Endothelial cell (in vitro differentiated cells): ENCODE measurements at places on chromosomes 7 and 10.

DNA sequence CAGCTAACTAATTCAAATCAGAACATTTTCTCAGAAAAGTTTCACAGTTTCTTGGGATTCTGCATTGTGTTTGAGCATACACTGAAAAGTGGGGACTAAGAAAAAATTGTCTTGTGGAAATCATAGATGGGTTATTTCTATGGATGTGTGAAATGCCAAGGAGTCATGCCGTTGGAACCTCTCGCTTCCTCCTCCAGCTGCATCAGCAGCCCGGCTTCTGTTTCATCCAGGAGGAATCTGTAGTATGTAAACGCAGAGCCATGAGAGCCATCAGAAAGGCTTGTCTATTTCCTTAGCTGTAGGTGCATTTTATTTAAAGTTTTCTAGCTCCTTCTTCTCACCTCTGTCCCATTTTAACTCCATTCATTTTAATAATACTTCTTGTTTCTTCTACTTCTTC, 1144.1 kb downstream of the GATA3 start:
- DNase-seq: no peak

- no peak for DNase-seq
Measured at GRCh38 chr7:42175834-42176723, 60.9 kb downstream of the GLI3 start.

DNA sequence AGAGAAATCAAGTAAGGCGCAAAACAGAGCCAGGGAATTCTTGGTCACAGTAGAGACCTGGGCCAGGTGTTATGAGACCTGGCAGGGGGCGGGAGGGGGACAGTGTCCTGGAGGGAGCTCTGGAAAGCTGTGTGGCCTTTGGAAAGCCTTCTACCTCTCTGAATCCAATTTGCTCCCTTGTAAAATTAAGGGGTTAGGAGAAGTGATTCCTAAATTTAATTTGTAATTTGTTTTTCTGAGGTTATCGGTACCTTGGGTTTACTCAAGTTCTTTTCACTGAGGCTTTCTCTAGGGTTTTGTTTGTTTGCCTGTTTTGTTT, 920.8 kb downstream of the TYW1 start:
- no peak for DNase-seq

DNA sequence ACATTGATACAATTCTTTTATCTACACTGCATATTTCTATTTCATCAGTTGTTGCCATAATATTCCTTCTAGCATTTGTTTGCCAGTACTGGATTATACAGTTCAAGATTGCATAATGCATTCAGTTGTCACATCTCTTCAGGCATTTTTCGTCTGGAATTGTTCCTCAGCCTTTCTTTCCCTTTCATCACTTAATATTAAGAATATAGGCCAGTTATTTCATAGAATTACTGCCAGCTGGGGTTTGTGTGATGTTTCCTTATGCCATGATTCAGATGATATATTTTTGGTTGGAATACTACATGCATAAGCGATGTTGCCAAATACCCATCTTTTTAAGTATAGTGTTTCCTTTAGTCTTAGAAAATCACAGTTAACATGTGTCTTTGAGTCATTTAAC, 20.8 kb downstream of the KIFBP start:
- no peak for DNase-seq

DNA sequence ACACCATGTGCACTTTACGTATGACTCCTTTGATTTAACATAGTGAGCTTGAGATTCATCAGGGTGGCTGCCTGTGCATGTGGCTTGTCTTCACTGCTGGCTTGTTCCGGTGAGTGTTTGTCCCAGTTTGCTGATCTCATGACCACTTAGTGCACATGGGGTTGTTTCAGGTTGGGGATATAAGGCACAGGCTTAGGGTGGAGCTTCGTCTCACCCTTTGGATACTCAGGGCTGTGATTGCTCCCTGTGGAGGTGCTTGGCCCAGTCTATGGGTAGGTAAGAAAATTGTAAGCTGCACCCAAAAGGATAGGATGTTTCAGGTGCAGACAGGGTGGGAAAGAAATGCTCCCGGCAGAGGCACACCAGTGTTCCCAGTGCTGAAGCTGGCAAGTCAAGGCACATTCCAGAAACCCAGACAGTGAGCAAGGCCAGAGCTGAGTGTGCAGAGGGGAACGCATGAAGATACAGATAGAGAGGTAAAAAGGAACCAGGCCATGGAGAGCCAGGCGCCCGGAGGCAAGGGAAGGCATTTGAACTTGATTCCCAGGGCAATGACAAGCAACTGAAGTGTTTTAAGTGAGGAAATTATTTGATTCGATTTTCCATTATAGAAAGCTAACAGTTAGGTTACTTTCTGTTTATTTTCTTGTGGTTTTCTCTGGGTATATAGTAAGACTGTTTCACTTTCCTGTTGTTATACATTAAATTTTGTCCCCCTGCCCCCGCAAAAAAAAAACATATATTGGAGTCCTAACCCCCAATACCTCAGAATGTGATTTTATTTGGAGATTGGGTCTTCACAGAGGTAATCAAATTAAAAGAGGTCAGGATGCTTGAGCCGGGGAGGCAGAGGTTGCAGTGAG, 289.8 kb upstream of the KLF6 start:
- DNase-seq: no peak

DNA sequence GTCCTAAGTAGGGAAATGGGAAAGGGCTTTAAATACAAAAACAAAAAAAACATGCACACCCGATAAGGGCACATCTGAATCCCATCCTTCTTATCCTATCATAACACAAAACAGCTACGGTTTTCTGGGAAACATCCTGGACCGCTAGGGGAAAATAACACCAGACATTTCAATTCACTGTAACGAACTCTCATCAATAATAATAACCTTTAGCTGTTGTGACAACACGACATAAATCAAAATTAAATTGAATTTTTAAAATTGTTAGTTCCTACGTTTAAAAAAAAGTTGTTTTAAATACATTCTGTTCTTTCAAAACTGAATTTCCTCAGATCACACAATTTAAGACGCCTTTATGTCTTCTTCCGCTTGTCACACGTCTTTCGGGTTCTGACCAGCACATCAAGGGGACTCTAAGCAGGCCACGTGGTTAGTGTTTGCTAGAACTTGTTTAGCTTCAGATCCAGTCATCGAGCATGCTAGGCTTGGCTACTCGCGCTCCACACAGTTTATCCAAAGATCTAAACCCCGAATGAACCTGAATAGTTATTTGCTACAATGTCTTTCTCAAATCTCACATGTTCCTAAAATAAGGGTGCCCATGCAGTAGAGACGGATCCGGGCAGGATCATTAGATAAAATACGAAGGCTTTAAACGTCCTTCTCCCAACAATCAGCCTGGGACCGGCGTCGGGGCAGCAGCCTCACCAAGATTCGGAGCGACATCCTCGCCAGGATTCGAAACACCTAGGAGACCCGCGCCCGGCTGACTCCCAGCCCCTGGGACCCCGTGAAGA, 839 bp downstream of the IKZF5 start:
- peak; percentile 15 for DNase-seq

GRCh38 chr10:52343439-52343838, 29.4 kb downstream of the DKK1 start:
- DNase-seq: no peak

GRCh38 chr10:70923696-70924095, 35.3 kb upstream of the PCBD1 start:
- DNase-seq: no peak

DNA sequence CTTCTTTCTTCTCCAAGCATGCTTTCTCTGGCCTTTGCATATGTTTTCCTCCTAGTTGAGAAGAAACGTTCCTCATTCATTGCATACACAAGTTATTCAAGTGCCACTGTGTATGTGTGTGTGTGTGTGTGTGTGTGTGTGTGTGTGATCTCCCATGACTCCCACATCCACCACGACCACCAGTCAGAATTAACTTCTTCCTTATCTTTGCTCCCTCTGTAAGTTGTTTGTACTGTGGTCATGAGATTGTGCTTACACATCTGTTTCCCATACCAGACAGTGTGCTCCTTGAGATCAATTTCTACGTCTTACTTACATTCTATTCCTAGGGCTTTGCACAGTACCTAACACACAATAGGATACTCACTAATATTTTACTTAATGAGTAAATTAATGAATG, 22.4 kb upstream of the FAM13C start:
- no peak for DNase-seq

DNA sequence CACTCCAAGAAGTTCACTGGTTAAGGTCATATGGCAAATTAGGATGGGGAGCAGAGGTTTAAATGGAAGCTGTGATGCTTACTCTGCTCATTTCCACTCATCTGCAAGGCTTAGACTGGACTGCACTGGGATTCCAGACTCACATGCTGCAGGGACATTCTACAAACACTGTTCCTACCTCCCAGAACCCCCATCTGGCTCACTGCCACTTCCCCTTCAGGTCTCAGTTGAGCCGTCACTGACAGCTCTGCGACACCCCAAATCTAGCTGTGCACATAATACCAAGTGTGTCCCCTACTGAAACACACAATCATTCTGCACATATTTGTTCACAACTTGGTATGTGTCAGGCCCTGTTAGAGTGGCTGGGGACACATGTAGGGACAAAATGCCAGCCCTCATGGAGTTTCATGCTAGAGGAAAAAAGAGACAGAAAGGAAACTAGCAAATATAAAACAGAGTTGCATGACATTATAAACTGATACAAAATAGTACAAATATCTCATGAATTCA, 5.4 kb downstream of the PRKCQ start:
- DNase-seq: no peak

GRCh38 chr7:94509264-94509886, at the start of gene CASD1:
Gene CASD1 (plus strand): TSS chr7:94509809. CDS start chr7:94510085, 276 bp downstream.
- DNase-seq: no peak

GRCh38 chr10:118752409-118752808, 2.4 kb downstream of the CACUL1 start:
- no peak for DNase-seq
